ENCODE measurements at places on chromosomes 12 and 14.

DNA sequence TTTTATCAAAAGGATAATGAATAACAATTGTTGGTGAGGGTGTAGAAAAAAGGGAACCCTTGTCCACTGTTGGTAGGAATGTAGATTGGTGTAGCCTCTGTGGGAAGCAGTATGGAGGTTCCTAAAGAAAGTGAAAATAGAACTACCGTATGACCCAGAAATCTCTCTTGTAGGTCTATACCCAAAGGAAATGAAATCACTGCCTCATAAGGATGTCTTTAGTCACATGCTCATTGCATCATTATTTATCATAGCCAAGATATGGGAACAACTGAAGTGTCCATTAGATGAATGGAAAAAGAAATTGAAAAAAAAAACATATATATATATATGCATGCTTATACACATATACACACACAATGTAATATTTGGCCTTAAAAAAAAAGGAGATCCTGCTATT, 158.8 kb upstream of the NPAS3 start:
- DNase-seq, result no peak

DNA sequence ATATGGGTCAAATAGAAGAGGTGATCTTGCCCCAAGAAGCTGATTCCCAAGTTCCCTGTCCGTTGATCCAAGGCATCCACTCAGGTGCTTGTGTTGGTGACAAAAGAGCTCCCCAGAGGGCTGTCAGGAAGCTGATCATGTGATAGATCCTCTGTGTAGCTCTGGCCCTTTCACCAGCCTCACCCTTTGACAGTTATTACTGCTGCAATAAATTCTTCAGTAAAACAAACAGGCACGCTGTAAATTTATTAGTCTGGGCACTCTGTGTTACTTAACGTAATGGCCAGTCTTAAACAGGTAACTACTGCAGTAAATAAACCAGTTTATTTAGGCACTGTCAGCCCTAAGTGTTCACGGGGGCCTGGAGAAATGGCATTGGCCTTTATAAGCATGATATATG, 473.9 kb downstream of the BCL11B start:
- DNase-seq, result no peak

GRCh38 chr12:124115496-124115895, 142.5 kb downstream of the ZNF664 start:
- DNase-seq, result no peak

- DNase-seq, result no peak
Observed at GRCh38 chr14:101927859-101928258, 36.5 kb upstream of the DYNC1H1 start.
